H1 (cell line): ENCODE measurements at places on chromosomes 7 and 10. TPM values are rescaled to one million over a fixed set of nuclear protein-coding genes. Genes with fewer than 3 reads are reported as not detected.

DNA sequence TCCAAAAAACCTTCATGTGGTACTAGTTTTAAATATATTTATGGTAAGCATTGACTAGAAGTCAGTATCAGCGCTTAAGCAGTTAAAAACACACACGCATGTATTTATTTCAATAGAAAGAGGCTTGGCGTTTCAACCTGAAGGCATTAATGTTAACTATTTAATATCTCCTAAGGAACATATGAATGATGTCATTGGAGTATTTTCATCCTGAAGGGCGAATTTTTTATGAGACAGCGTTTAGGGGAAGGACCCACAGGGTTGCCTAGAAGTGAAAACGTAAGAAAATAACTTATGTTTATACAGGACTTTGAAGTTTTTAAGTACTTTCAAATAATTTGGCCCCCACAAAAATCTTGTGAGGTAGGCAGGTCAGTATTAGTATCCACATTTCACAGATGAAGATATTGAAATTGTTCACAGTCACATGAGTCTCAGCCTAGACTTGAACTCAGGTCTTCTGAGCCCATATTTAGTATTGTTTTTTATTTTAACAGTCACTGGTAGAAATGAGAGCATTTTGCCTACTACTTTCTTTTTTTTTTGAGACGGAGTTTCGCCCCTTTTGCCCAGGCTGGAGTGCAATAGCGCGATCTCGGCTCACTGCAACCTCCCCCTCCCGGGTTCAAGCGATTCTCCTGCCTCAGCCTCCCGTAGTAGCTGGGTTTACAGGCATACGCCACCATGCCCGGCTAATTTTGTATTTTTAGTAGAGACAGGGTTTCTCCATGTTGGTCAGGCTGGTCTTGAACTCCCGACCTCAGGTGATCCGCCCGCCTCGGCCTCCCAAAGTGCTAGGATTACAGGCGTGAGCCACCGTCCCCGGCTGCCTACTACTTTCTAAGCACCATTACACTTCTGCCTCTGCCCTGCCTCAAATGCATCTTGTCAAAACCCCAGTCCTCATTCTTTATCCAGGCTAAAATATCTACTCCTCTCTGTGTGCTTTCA is 1.8 kb downstream of the SLK start:
- H3K36me3 ChIP-seq: no peaks in the 10 kb centered on the region
- peaks cover 5% of the 10 kb centered on the region; the same call in 1 of the 2 replicates for H3K27me3 ChIP-seq
- no peak overlapping the region for H3K4me3 ChIP-seq
- H3K4me1 ChIP-seq: no peaks in the 10 kb centered on the region

DNA sequence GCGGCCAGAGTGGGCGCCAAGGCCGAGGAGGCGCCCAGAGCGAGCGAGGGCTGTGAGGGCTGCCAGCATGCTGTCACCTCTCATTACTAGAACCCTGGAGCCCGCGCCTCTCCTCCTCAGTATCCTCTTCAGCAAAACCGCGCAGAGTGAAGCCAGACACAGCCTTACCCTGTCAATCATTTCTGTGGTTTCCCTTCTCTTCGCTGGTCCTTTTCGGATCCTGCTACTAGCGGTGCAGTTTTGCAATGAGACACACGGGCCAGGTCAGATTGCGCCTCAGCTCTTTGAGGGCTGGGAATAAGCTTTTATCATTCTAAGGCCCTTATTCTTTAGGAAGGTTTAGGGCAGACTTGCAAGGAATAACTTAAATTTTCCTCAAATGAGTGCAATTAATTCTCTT is 55.5 kb upstream of the FAM171A1 start:
- H3K27ac ChIP-seq: no peak overlapping the region
- no peaks in the 10 kb centered on the region for H3K36me3 ChIP-seq

GRCh38 chr7:13731643-13732042 is 257.8 kb downstream of the ETV1 start:
- no peak for DNase-seq
- no peak overlapping the region for H3K27ac ChIP-seq
- H3K36me3 ChIP-seq: no peaks in the 10 kb centered on the region
- no peaks in the 10 kb centered on the region for H3K27me3 ChIP-seq

Gene CACNB2
- total RNA-seq: 2.4 and 3.2 TPM in 2 replicates

GRCh38 chr10:58930500-58930899 is 245.9 kb upstream of the PHYHIPL start:
- no peaks in the 10 kb centered on the region for H3K27me3 ChIP-seq
- H3K27ac ChIP-seq: no peak overlapping the region
- DNase-seq: no peak
- no peaks in the 10 kb centered on the region for H3K36me3 ChIP-seq

Gene WEE2
- total RNA-seq: not detected in 2 replicates
